ENCODE measurements at places on chromosomes 6 and 20. TPM values are rescaled to one million over a fixed set of nuclear protein-coding genes. Genes with fewer than 3 reads are reported as not detected.
A peak's percentile ranks its signal among the peaks of the same experiment; 100 is the strongest.

DNA sequence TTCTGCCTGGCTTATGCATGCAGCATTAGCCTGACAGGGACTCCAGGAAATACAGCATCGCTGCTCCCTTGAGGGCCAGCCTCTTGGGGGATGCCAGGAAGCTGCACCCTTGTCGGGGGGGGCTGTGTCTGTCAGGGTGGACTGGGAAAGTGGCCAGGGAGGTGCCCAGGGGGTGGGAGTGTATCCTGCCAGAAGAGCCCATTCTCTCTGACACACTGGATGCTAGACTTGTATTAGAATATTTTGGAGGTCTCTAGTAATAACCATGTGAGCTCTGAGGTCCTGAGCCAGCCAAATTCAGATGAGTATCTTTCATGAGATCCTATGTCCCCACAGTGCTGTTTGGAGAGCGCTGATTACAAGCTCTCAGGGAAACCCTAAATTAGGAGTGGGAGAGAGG lies 89.1 kb downstream of the MYLK4 start:
- H3K27me3 ChIP-seq = no peaks in the 10 kb centered on the region
- H3K36me3 ChIP-seq = no peaks in the 10 kb centered on the region
- H3K27ac ChIP-seq = no peak overlapping the region
- H3K4me3 ChIP-seq = no peak overlapping the region
- H3K4me1 ChIP-seq = peaks cover 1% of the 10 kb centered on the region
- no peak for DNase-seq

GRCh38 chr6:70706491-70707123 lies 38.9 kb downstream of the SMAP1 start:
- H3K4me1 ChIP-seq = peaks cover 50% of the 10 kb centered on the region
- no peaks in the 10 kb centered on the region for H3K27me3 ChIP-seq
- H3K27ac ChIP-seq = no peak overlapping the region
- no peak for DNase-seq

GRCh38 chr6:90811596-90812226 lies 224.8 kb upstream of the MAP3K7 start:
- H3K27ac ChIP-seq = no peak overlapping the region
- peaks cover 2% of the 10 kb centered on the region for H3K27me3 ChIP-seq
- no peak overlapping the region for H3K4me3 ChIP-seq
- H3K4me1 ChIP-seq = no peaks in the 10 kb centered on the region
- no peak for DNase-seq

DNA sequence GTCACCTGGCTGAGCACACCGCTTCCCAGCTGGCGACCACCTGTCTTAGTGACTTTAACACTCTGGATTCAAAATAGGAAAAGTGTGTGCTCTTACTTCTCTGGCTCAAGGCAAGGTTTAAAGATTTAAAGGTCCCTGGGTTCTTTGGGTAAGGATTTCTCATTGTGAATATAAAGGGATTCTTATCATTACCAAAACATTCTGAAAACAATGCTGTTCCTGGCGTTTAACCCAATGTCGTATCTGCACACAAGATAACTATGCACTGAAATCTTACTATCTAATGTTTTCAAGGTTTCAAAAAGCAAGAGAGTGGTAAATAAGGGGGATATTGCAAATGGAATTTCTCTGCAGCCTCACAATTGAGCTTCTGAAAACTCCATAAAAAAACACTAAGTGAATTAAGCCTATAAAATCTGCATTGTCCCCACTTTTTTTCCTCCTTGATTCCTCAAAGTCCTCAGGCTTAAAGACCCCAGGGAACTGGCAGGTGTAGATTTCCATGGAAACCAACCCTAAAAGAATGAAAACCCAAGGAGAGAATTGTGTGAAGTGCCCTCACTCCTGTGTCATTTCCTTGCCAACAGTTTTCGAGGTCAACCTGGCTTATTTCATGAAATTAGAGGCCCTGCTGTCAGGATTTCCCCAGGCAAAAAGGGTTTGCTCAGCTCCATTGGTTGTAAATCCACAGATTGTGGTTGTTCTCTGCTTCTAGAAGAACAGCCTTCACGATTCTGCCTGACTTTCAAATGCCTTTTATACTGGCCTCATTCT lies 44.0 kb downstream of the BMP2 start:
- H3K4me3 ChIP-seq = no peak overlapping the region
- no peaks in the 10 kb centered on the region for H3K4me1 ChIP-seq
- no peaks in the 10 kb centered on the region for H3K36me3 ChIP-seq
- DNase-seq = no peak
- H3K27me3 ChIP-seq = peaks cover 6% of the 10 kb centered on the region
- H3K27ac ChIP-seq = no peak overlapping the region

GRCh38 chr6:50862176-50862575 lies 43.5 kb downstream of the TFAP2B start:
- H3K36me3 ChIP-seq = no peaks in the 10 kb centered on the region
- DNase-seq = no peak
- no peak overlapping the region for H3K4me3 ChIP-seq
- no peaks in the 10 kb centered on the region for H3K4me1 ChIP-seq
- peaks cover 4% of the 10 kb centered on the region for H3K27me3 ChIP-seq

- no peaks in the 10 kb centered on the region for H3K27me3 ChIP-seq
- H3K36me3 ChIP-seq = no peaks in the 10 kb centered on the region
- H3K27ac ChIP-seq = no peak overlapping the region
- peaks cover 49% of the 10 kb centered on the region for H3K4me1 ChIP-seq
Observed at GRCh38 chr20:10492065-10492464, 57.0 kb downstream of the SLX4IP start.

DNA sequence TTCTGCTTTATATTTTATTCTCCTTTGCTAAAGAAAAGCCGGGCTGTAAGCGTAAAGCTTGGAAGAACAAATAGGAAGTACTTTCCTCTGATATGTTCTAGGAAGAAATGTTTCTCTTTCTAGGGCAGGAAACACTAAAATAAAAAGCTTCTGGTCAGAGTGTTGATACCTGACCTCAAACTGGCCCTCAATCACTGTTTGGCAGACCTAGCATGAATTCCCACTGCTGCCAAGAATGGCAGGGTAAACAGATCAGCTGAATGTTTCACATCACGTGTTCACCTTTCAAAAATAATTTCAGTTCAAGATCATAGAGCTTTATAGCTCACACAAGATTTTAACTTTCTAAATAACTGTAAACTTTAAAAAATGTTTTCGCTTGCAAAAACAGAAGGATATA lies 2.9 kb downstream of the MPC1 start:
- peaks cover 6% of the 10 kb centered on the region for H3K4me1 ChIP-seq
- DNase-seq = no peak
- no peak overlapping the region for H3K4me3 ChIP-seq
- H3K27me3 ChIP-seq = no peaks in the 10 kb centered on the region

DNA sequence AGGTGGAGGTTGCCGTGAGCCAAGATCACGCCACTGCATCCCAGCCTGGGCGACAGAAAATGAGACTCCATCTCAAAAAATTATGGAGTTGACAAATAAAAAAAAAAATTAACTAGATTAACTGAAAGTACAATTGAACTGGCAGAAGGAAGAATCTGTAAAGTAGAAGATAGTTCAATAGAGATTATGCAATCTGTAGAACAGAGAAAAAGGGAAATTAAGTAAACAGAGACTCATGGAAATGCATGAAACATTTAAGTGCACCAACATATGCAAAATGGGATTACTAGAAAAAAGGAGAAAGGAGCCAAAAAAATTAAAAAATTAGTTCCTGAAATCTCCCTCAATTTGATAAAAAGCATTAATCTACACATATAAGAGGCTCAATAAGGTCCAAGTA lies 188.8 kb upstream of the KHDRBS2 start:
- H3K27me3 ChIP-seq = no peaks in the 10 kb centered on the region
- no peaks in the 10 kb centered on the region for H3K36me3 ChIP-seq
- no peak overlapping the region for H3K4me3 ChIP-seq
- H3K4me1 ChIP-seq = no peaks in the 10 kb centered on the region
- H3K27ac ChIP-seq = no peak overlapping the region
- no peak for DNase-seq

DNA sequence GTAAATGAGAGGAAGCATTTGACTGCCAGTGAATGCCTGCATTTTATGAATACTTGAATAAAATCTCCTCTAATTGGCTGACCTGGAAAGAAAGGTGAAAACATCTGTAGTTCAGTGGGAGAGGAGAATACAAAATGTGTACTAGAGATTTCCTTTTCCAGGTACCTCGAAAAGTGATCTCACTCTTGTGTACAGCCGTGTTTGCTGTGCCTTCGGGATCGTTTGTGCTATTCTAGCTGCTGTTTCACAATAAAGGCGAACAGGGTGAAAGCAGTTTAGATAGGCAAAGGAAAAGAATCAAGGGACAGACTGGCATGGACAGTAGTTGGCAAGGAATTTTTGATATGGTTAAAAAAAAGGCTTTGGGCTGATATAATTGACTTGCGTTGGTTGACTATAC lies 112.3 kb downstream of the ARID1B start:
- H3K36me3 ChIP-seq = no peaks in the 10 kb centered on the region
- no peak overlapping the region for H3K4me3 ChIP-seq

GRCh38 chr6:167510648-167511047 lies 185.8 kb downstream of the TTLL2 start:
- H3K4me3 ChIP-seq = no peak overlapping the region
- no peaks in the 10 kb centered on the region for H3K4me1 ChIP-seq
- no peak overlapping the region for H3K27ac ChIP-seq
- no peak for DNase-seq
- H3K27me3 ChIP-seq = peaks cover 18% of the 10 kb centered on the region
- H3K36me3 ChIP-seq = no peaks in the 10 kb centered on the region

DNA sequence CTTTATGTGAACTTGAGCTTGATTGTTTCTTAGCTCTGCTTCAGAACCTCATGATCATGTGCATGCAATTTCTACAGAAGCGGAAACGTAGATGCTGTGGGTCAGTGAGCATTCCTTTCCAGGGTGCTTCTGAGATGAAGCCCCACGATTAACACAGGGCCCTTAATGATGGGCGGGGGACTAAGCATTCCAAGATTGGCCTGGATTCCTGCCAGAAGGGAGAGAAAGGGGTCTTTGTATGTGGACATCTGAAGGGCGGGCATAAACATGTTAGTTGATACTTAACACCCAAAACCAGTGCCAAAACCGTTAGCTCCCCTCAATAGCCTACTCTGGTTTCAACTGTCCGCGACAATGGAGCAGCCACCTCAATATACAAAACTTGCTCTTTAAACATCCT lies 46.9 kb upstream of the POU3F2 start:
- H3K27ac ChIP-seq = no peak overlapping the region
- peaks cover 29% of the 10 kb centered on the region for H3K27me3 ChIP-seq
- no peaks in the 10 kb centered on the region for H3K36me3 ChIP-seq

DNA sequence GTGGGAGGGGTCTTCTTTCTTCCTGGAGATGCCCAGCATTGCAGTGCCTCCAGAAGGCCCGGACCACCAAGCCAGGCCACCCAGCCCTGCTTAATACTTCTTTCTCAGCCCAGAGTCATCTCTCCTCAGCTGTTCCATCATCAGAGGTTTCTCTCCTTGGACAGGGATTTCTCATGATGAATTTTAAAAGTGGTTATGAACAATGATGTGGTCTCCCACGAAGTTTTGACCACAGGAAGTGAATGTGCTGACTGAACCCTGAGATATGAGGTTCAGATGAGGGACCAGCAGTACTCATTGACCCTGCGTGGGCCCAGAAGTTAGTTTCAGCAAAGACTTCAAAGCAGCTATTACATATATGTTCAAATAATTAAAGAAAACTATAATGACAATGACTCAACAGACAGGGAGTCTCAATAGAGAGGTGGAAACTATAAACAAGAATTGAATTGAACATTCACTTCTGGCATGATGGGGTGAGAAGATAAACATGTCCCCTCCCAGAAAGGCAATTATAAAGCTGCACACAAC lies 114.5 kb upstream of the SLC22A16 start:
- no peak overlapping the region for H3K4me3 ChIP-seq
- H3K27me3 ChIP-seq = no peaks in the 10 kb centered on the region
- no peaks in the 10 kb centered on the region for H3K36me3 ChIP-seq
- DNase-seq = no peak
- no peak overlapping the region for H3K27ac ChIP-seq

GRCh38 chr6:162468326-162468725 lies 259.2 kb downstream of the PRKN start:
- H3K36me3 ChIP-seq = no peaks in the 10 kb centered on the region
- no peak for DNase-seq
- no peaks in the 10 kb centered on the region for H3K4me1 ChIP-seq
- H3K27ac ChIP-seq = no peak overlapping the region

GRCh38 chr6:147508866-147509608 lies 547 bp downstream of the SAMD5 start:
- H3K4me1 ChIP-seq = peaks cover 15% of the 10 kb centered on the region
- H3K4me3 ChIP-seq = peak overlapping the region; percentile 86
- DNase-seq = no peak
- peaks cover 40% of the 10 kb centered on the region for H3K27me3 ChIP-seq
- no peaks in the 10 kb centered on the region for H3K36me3 ChIP-seq
- no peak overlapping the region for H3K27ac ChIP-seq

GRCh38 chr20:2700913-2701620 lies 8.5 kb downstream of the EBF4 start:
- no peaks in the 10 kb centered on the region for H3K36me3 ChIP-seq
- no peak overlapping the region for H3K27ac ChIP-seq
- DNase-seq = no peak
- H3K4me1 ChIP-seq = no peaks in the 10 kb centered on the region
- H3K4me3 ChIP-seq = no peak overlapping the region

- no peak for DNase-seq
- peak overlapping the region; percentile 22 for H3K4me3 ChIP-seq
- H3K27me3 ChIP-seq = peaks cover 18% of the 10 kb centered on the region
- peaks cover 6% of the 10 kb centered on the region for H3K4me1 ChIP-seq
- H3K36me3 ChIP-seq = peaks cover 1% of the 10 kb centered on the region
- H3K27ac ChIP-seq = no peak overlapping the region
Observed at GRCh38 chr6:142087950-142088857, 44.5 kb upstream of the GJE1 start.

DNA sequence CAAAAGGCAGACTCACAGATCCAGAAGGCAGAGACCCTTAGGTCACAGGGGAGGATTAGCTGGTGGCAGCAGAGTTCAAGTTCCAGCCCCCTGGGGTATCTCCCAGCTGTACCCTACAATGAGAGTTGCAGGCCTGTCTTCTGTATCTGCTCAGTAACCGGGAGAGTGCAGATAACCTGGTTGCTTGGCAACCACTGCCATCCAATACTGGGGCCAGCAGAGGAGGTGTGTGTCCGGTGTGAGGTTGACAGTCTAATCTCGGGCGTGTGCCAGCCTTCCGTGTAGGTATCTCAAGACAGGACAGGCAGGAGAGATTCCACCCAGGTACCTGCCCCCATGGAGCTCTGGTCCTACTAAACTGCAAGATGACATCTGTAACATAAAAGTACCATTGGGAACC lies 56.6 kb upstream of the TBC1D7 start:
- DNase-seq = no peak
- no peak overlapping the region for H3K4me3 ChIP-seq
- peaks cover 6% of the 10 kb centered on the region for H3K4me1 ChIP-seq
- no peak overlapping the region for H3K27ac ChIP-seq

SLC35D3 gene
- total RNA-seq = not detected

FGD2 gene
- total RNA-seq = 7.2 TPM

NKAIN2 gene
- not detected for total RNA-seq

TSPO2 gene
- not detected for total RNA-seq

CTCFL gene
- total RNA-seq = not detected

GMDS gene
- 12.8 TPM for total RNA-seq

BFSP1 gene
- not detected for total RNA-seq

PCMT1 gene
- total RNA-seq = 53.4 TPM

AMD1 gene
- 68.1 TPM for total RNA-seq
